Brain pericyte (primary cell): ENCODE measurements at places on chromosomes 7 and 10.

DNA sequence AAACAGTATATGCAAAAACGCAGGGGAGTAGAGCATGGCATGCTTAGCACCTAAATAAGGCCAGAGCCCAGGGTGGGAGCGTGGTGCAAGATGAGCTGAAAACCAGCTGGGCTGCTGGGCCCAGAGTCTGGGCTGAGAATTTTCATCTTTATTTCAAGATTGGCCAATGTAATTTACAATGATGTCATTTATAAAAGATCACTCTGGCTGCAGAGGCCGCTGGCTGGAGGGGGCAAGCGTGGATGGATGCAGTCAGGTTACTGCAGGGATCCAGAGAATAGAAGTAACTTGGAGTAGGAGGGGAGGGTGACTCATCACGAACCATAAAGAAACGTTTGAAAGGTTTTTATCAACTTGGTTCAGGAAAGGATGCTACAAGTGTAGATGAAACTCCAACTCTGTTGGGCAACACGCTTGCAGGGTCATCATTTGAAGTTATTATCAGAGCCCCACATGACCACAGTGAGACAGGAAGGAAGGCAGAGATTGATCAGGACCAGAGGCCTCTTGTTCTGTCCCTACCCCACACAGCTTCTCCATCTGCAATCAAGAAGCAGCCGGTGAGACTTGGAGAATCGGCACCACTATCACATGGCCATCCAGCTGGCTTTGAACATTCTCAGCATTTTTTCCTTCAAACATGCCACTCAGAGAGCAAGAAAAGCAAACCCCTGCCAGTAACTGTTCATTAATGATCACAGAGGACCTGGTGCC is 49.2 kb downstream of the ODAD2 start:
- DNase-seq: no peak

GRCh38 chr10:15783941-15784636 is 64.4 kb upstream of the ITGA8 start:
- DNase-seq: no peak

GRCh38 chr7:121369462-121369861 is 26.6 kb downstream of the FAM3C start:
- peak; percentile 37 for DNase-seq

GRCh38 chr10:104574838-104575237 is 66.3 kb upstream of the SORCS3 start:
- DNase-seq: no peak

- DNase-seq: no peak
These were observed 141.1 kb upstream of the LRRTM3 start for GRCh38 chr10:66784770-66785169.

- DNase-seq: no peak
These were observed 41.7 kb downstream of the REEP3 start for GRCh38 chr10:63562857-63563256.

DNA sequence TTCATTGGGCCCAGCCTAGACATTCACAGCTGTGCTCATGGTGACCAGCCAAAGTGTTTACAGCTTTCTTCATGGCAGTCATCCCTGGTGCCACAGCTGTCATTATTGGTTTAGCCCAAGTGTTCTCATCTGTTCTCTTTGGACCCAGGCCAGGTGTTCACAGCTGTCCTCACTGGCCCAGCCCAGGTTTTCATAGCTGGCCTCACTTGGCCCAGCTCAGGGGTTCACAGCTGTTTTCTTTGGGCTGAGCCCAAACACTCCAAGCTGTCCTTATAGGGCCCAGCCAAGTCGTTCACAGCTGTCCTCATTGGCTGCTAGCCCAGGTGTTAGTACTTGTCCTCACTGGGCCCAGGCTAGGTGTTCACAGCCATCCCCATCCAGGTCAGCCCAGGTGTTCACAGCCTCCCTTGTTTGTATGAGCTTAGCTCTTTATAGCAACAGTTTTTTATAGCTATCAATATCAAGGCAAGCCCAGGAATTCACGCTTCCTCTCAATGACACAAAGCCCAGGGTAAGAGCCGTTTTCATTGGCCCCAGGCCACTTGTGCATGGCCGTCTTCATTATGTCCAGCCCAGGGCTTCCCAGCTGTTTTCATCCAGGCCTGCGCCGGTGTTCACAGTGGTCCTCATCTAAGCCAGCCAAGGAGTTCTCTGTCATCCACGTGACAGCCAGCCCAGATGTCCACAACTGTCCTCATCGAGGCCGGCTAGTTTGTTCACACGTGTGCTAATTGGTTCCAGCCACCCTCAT is 11.6 kb downstream of the FRG2B start:
- DNase-seq: no peak

GRCh38 chr10:28587970-28588290 is 55.0 kb downstream of the WAC start:
- no peak for DNase-seq

GRCh38 chr10:132493756-132494290 is 43.8 kb upstream of the INPP5A start:
- DNase-seq: no peak

- DNase-seq: no peak
These were observed 51.1 kb downstream of the TPST1 start for GRCh38 chr7:66256281-66256680.

DNA sequence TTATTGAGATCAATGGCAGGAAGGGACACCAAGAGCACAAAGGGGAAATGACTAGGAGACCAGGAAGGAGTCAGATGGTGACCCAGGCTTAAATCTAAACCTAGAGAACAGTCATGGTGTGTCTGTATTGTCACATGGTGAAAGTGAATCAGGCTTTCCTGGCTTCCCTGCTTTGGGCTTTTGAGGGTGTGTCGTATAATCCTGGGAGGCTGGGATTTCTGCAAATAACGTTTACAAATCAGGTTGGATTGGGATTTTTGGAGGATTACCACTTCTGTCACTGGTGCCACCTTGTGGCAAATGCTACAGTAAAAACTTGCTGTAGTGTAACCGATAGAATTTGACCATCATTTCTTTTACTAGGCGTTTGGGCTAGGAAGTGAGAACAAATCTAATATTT is 502.6 kb downstream of the NRG3 start:
- no peak for DNase-seq

DNA sequence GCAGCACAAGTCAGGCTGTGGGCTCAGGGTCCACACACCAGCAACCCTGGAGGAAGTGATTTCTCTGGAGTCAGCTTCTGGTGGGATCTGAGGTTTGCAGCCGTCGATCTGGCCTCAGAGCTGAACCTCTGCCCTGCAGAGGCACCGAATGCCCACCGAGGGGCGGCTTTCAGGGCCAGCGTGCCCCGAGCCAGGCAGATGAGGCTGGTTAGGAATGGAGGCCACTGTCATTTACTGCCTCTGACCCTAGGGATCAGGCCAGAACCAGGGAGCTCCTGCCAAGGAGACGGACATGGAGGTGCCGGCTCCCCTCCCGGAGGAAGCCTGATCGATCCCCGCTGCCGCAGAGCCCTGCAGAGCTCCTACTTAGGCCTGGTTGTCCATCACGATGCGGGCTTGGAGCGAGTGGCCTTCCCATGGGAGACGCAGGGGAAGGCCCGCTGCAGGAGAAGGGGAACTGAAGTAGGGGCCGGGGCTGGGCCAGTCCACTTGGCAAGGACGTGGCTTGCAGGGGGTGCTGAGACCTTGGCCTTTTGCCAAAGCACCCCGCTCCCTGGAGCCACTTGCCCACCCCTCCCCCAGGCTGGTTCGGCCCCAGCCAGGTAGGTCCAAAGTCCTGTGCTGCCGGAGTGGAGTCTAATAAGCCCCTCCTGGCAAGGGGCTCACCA is 19.6 kb upstream of the ELFN1 start:
- no peak for DNase-seq

DNA sequence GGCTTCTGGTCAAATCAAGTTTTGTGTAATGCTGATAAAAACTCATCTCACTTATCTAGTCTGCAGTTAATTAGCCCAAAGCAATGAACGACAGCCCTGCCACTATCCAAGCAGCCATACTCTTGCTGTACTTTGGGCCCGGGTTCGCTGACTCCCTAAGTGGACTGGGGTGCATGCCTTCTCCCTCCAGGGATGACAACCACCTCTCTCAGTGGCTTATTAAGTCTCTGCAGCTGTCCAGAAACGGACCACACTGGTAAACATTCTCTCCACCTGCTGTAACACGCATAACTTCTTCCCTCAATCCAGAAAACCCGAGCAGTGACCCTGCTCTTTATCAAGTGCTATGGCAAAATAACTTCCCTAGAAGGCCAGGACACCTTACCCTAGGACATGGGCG is 3.9 kb downstream of the FBXW4 start:
- no peak for DNase-seq
